ENCODE measurements at places on chromosomes 12 and 14. TPM values are rescaled to one million over a fixed set of nuclear protein-coding genes. Genes with fewer than 3 reads are reported as not detected.

DNA sequence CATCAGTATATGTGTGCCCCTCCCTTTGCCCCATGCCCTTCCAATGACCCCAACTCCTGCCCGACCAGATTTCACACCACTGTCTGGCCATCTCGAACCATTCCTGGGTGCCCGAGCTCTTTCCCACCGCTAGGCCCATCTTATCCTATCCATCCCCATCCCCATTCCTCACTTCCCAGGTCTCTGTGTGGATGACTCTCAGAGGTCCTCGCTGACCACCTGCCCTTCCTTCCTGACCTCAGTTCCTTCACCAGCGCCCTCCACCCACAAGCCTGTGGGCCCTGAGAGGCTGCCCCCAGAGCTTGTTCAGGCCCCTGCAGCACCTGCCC, 49.1 kb downstream of the CYP46A1 start:
- no peaks in the 10 kb centered on the region for H3K27me3 ChIP-seq
- H3K4me3 ChIP-seq: no peak overlapping the region
- H3K4me1 ChIP-seq: peaks cover 74% of the 10 kb centered on the region
- H3K36me3 ChIP-seq: 0 out of 2 replicates have a peak, but pooled peaks cover 4% of the 10 kb centered on the region

GRCh38 chr12:125032466-125033152, 32.6 kb upstream of the AACS start:
- H3K27ac ChIP-seq: no peak overlapping the region
- peak; percentile 54 for DNase-seq
- no peak overlapping the region for H3K4me3 ChIP-seq
- no peaks in the 10 kb centered on the region for H3K36me3 ChIP-seq
- H3K4me1 ChIP-seq: no peaks in the 10 kb centered on the region

- DNase-seq: no peak
- no peak overlapping the region for H3K27ac ChIP-seq
- H3K27me3 ChIP-seq: peaks cover 46% of the 10 kb centered on the region
- H3K36me3 ChIP-seq: no peaks in the 10 kb centered on the region
Observed at GRCh38 chr14:91413547-91414474, 3.8 kb downstream of the CCDC88C start.

DNA sequence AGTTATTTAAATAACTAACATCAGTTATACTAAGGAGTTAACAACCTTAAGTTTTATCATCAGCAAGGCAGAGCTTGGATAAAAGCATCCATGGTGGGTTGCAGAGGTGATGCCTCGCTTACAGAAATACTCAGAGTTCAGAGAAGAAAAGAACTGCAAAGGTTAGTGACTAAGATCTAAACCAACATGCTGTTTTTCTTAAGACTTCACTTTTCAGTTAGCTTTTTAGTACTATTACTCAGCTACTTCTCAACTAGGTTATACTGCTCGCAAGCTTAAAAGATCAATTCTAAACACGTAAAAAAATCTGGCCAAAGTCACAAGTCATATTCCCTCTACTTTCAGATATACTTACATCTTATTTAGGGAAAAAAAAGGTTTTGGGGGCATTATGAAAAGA, 2.8 kb downstream of the PPP1CC start:
- no peak for DNase-seq
- H3K4me1 ChIP-seq: peaks cover 56% of the 10 kb centered on the region
- H3K4me3 ChIP-seq: no peak overlapping the region

- 0 out of 2 replicates have a peak, but pooled peaks cover 1% of the 10 kb centered on the region for H3K36me3 ChIP-seq
- peaks cover 35% of the 10 kb centered on the region for H3K4me1 ChIP-seq
- H3K4me3 ChIP-seq: no peak overlapping the region
- peak overlapping the region; percentile 88 for H3K27ac ChIP-seq
- no peaks in the 10 kb centered on the region for H3K27me3 ChIP-seq
- DNase-seq: no peak
Observed at GRCh38 chr12:106769546-106769945, 4.9 kb upstream of the RIC8B start.

- no peaks in the 10 kb centered on the region for H3K36me3 ChIP-seq
- H3K4me1 ChIP-seq: peaks cover 8% of the 10 kb centered on the region
- no peak overlapping the region for H3K27ac ChIP-seq
- H3K27me3 ChIP-seq: peaks cover 23% of the 10 kb centered on the region
- peak overlapping the region; percentile 34 for H3K4me3 ChIP-seq
Observed at GRCh38 chr12:3752096-3752709, 706 bp downstream of the CRACR2A start.

DNA sequence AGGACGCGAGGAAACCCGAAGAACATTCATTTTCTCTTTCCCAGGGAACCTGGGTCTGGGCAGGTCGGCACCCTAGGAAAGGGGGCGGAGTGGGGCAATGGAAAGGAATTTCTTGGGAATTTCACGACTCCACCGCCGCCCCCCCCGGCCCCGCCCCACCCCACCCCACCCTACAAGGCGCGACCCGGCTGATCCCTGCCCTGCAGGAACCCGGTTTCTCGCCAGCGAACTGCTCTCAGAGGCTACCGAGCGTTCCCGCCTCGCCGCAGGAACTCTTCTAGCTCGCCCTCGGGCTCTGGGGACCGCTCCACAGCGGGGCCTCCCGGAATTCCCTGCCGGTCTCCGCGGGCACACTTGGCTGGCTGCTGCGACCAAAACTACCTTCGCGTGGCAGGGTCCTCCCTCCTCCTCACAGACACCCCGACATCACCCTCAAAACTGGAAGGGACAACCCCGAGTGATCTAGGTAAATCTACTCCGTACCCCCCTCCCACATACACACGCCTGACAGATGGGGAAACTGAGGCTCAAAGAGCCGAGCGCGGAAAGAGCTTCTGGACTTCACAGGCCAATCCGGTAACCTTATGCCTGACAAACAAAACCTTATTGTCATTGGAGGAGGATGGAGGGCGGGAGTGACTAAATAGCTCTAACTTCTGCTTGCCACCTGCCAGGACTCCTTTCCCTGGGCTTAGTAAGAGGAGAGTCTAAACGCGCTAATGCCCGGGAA, 785 bp upstream of the ACTN1 start:
- H3K27ac ChIP-seq: peak overlapping the region; percentile 89
- DNase-seq: peak; percentile 42
- H3K36me3 ChIP-seq: peaks cover 36% of the 10 kb centered on the region
- H3K4me3 ChIP-seq: peak overlapping the region; percentile 94

DNA sequence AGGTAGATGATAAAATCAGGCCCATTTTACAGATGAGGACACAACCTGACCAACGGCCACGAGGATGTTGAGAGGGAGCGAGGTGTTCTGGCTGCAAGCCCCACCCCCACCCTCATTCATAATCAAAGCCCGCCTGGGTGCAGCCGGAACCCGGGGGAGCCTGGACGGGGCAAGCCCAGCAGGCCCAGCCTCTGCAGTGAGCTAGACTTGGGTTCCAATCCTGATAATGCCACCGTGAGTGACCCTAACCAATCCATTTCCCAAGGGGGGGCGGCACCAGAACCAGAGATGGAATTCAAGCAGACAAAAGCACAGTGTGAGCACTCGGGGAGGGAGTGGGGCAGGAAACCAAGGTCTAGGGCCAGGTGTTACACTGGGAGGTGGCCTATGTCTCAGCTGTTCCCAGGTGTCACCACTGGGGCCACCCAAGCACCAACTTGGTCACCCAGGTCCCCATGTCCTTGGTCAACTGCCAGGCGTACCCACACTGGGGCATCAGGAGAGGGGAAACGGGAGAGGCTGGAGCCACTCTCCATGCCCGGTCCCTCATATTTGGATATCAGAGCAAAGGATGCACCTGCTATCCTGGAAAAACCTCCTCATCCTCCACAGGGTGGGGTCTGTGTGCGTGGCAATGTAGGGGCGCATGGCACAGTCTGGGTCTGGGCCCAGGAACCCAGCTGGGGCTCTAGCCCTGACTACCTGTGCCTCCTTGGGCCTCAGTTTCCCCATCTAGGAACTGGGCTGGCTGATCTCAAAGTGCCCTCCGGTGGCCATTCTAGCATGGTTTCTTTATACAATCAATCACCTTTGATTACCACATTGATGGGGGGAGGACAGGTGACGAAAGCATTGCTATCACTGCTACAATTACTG, 58.4 kb downstream of the FAM222A start:
- no peak for DNase-seq
- H3K36me3 ChIP-seq: no peaks in the 10 kb centered on the region
- H3K4me1 ChIP-seq: no peaks in the 10 kb centered on the region
- no peak overlapping the region for H3K27ac ChIP-seq
- H3K27me3 ChIP-seq: no peaks in the 10 kb centered on the region

DNA sequence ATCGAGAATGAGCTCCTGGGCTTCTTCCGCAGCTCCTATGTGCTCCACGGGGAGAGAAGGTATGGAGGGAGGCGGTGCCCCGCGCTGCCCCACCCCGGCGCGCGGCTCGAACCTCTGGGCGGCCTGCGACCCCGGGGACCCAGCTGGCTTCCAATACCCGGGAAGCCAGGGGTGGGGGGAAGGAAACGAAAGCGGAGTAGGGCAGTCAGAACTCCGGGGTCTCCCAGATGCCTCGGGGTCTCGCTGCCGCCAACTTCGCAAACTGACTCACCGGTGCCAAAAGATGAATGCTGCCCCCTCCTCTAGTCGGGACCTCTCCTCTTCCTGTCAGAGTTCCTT, 1.3 kb downstream of the TRHDE start:
- peak; percentile 41 for DNase-seq
- H3K36me3 ChIP-seq: peaks cover 4% of the 10 kb centered on the region
- peaks cover 31% of the 10 kb centered on the region for H3K4me1 ChIP-seq

- H3K27ac ChIP-seq: no peak overlapping the region
- no peak overlapping the region for H3K4me3 ChIP-seq
- peaks cover 8% of the 10 kb centered on the region for H3K4me1 ChIP-seq
Observed at GRCh38 chr14:24920265-24921075, 129.5 kb downstream of the STXBP6 start.

- H3K4me1 ChIP-seq: peaks cover 17% of the 10 kb centered on the region
- H3K27ac ChIP-seq: peak overlapping the region; percentile 96
Observed at GRCh38 chr14:71321574-71322315, 414.5 kb downstream of the PCNX1 start.

DNA sequence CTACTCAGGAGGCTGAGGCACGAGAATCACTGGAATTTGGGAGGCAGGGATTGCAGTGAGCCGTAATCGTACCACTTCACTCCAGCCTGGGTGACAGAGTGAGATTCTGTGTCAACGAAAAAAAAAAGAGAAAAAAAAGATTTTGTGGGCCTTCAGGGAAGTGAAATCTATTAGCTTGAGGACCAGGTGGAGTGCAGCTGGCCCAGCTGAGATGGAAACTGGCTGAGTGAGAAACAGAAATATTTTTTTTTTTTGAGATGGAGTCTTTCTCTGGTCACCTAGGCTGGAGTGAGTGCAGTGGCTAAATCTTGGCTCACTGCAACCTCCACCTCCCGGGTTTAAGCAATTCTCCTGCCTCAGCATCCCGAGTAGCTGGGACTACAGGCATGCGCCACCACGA, 2.3 kb upstream of the CLEC4C start:
- no peak overlapping the region for H3K4me3 ChIP-seq
- H3K4me1 ChIP-seq: no peaks in the 10 kb centered on the region
- no peak overlapping the region for H3K27ac ChIP-seq
- no peak for DNase-seq

- no peak overlapping the region for H3K4me3 ChIP-seq
- H3K27ac ChIP-seq: peak overlapping the region; percentile 35
- H3K4me1 ChIP-seq: peaks cover 22% of the 10 kb centered on the region
- no peaks in the 10 kb centered on the region for H3K27me3 ChIP-seq
Observed at GRCh38 chr14:22898302-22899090, 15.5 kb downstream of the REM2 start.

GRCh38 chr12:117583677-117584225, 222.3 kb upstream of the NOS1 start:
- H3K27me3 ChIP-seq: no peaks in the 10 kb centered on the region
- no peaks in the 10 kb centered on the region for H3K36me3 ChIP-seq
- DNase-seq: no peak
- H3K4me3 ChIP-seq: no peak overlapping the region
- H3K4me1 ChIP-seq: no peaks in the 10 kb centered on the region

DNA sequence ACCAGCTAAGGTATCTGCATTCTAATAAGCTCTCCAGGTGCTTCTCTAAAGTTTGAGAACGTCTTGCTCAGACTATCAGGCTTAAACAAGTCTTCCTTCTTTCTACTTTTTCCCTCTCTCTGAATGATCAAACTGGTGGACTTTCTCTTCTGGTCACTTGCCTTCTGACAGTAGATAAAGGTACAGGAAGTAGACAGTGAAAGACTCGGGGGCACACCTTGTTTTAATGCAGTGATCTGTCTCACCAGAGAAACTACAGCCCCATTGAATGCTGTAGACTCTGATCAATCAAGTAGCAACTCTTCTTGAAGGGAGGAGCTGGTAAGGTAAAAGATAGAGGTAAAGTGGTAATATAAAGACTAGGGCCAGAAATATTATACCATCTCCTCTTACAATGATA, 48.1 kb upstream of the ATXN7L3B start:
- no peaks in the 10 kb centered on the region for H3K36me3 ChIP-seq
- no peaks in the 10 kb centered on the region for H3K27me3 ChIP-seq
- no peak for DNase-seq
- H3K4me3 ChIP-seq: no peak overlapping the region

The BDKRB1 gene
- 10.3 TPM for total RNA-seq

The NRIP2 gene
- total RNA-seq: 0.32 TPM

The P2RX2 gene
- not detected for total RNA-seq

The LRP1 gene
- total RNA-seq: 33.3 TPM

The CCDC177 gene
- total RNA-seq: not detected

The GLT1D1 gene
- not detected for total RNA-seq

The ENDOU gene
- total RNA-seq: not detected

The AKAP3 gene
- total RNA-seq: 2.5 TPM

The CIROP gene
- not detected for total RNA-seq

The DBX2 gene
- not detected for total RNA-seq

The KRT78 gene
- total RNA-seq: 0.21 TPM

The EPYC gene
- not detected for total RNA-seq

The ETFBKMT gene
- 0.53 TPM for total RNA-seq

Data from SJSA1 (cell line).